ENCODE measurements at places on chromosomes 2 and 18.

DNA sequence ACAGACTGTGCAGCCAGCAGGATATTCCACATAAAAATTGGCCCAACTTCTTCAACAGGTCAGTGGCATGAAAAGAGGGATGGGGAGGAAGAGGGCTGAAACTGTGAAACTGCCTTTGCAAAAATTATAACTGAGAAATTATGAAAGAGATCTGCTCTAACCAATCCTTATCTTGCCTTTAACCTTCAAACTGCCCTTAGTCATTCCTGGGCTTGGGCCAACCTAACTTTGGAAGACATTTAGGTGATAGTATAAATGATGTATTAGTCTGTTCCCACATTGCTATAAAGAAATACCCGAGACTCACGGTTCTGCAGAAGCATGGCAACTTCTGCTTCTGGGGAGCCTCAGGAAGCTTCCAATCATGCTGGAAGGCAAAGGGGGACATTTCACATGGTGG is 74.5 kb downstream of the RPL31 start:
- DNase-seq = no peak

GRCh38 chr2:70247364-70248180 is 856 bp downstream of the TIA1 start:
- DNase-seq = no peak

GRCh38 chr2:103295591-103295990 is 533.8 kb downstream of the TMEM182 start:
- no peak for DNase-seq

DNA sequence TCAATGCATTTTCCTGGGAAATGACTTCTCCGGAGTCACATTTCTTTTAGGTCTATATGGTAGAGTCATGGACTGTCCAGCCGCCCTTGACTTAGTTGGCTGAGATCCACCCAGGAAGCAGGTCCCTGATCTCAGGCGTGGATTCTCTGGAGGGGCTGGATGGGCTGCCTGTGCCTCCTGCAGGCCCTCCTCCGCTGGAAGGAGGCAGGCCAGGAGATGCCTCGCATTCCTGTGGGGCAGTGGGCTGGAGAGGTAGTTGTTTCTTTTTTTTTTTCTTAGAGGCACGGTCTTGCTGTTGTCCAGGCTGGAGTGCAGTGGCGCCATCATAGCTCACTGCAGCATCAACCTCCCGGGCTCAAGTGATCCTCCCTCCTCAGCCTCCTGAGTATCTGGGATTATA is 129.0 kb upstream of the MYCN start:
- DNase-seq = no peak

- DNase-seq = no peak
These were observed 126.0 kb downstream of the SP100 start for GRCh38 chr2:230541934-230542380.

- no peak for DNase-seq
These were observed 95.0 kb downstream of the SPP2 start for GRCh38 chr2:234145511-234145910.

DNA sequence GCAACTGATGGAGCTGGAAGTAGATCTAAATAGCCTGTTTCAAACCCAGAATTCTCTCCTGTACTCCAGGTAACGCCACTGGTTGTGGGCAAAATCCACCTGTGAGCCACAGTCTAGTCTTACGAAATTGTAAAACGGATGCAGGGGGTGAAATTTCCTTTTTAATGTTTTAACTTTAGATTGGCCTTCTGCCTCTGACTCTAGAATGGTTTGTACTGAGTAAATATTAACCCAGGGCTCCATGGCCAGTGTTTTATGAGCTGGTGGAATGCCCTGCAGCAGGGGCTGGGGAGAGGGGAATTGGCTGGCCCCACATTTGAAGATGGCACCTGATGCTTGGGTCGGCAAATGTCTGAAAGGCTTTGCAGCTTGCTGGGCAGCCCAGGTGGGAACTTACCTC is 156.6 kb downstream of the MYCN start:
- no peak for DNase-seq

Data from T-helper 9 cell (primary cell).